Astrocyte (in vitro differentiated cells and primary cell): ENCODE measurements at places on chromosomes 2 and 18. TPM values are rescaled to one million over a fixed set of nuclear protein-coding genes. Genes with fewer than 3 reads are reported as not detected.

Gene SF3B6
- total RNA-seq = 105 and 106 TPM in 2 replicates

Gene VIT
- total RNA-seq = not detected in 2 replicates

Gene TMEM37
- 1.6 and 3.3 TPM in 2 replicates for total RNA-seq

Gene GKN2
- not detected in 2 replicates for total RNA-seq

Gene KCMF1
- total RNA-seq = 90.8 and 105 TPM in 2 replicates

Gene ARHGAP15
- total RNA-seq = not detected in 2 replicates

Gene UGT1A4
- total RNA-seq = not detected in 2 replicates

Gene SUMO1
- 141 and 157 TPM in 2 replicates for total RNA-seq

Gene LHCGR
- not detected in 2 replicates for total RNA-seq

Gene CDH20
- not detected in 2 replicates for total RNA-seq

Gene ALPP
- 0.32 TPM in 1 of 2 replicates, not detected in the other for total RNA-seq

Gene UGT1A3
- not detected in 2 replicates for total RNA-seq

Gene TUBA4A
- 18.0 and 19.7 TPM in 2 replicates for total RNA-seq

Gene DNAJC5G
- total RNA-seq = not detected in 2 replicates

Gene DSG1
- 0.05 TPM in 1 of 2 replicates, not detected in the other for total RNA-seq

Gene SMYD1
- total RNA-seq = not detected in 2 replicates

Gene IL36B
- total RNA-seq = not detected in 2 replicates

Gene PXDN
- total RNA-seq = 417 and 467 TPM in 2 replicates

Gene MMADHC
- total RNA-seq = 122 and 125 TPM in 2 replicates

Gene REEP1
- total RNA-seq = 0.61 and 1.1 TPM in 2 replicates

Gene CCL20
- total RNA-seq = not detected in 2 replicates

Gene EHD3
- 20.9 and 25.0 TPM in 2 replicates for total RNA-seq

Gene RPE
- total RNA-seq = 62.1 and 67.9 TPM in 2 replicates

Gene ALK
- 0.16 and 0.46 TPM in 2 replicates for total RNA-seq
